ENCODE measurements at places on chromosomes 12 and 14. TPM values are rescaled to one million over a fixed set of nuclear protein-coding genes. Genes with fewer than 3 reads are reported as not detected.

GRCh38 chr14:94331462-94331861, 8.3 kb upstream of the SERPINA6 start:
- DNase-seq: no peak

HOTAIR gene
- 2.2 TPM for total RNA-seq

RFX4 gene
- not detected for total RNA-seq

DNA sequence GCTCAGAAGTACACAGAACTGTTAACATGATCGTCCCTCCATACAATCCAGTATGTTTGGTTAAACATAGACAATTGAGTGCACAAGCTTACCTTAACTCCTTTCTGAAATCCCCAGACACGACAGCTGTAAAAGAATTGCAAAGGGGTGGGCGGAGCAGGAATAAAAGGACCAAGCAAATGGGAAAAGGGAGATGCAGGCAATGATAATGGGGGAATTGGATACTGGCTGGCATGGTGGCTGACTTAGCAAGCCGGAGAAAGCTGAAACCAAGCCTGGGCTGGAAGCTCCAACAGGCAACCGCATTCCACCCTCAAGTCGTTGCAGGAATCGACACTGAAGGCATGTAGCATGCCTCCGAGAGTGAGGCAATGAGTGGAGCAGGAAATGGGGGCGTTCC, 96.8 kb upstream of the TMEM132C start:
- DNase-seq: no peak

VASH1 gene
- 2.7 TPM for total RNA-seq

DNA sequence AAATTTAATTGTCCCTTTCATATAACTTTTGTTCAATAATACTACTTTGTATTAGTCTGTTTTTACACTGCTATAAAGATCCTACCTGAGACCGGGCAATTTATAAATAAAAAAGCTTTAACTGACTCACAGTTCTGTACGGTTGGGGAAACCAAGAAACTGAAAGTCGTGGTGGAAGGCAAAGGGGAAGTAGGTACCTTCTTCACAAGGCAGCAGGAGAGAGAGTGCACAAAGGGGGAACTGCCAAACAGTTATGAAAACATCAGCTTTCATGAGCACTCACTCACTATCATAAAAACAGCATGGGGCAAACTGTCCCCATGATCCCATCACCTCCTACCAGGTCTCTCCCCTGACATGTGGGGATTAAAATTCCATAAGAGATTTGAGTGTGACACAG, 1069.0 kb downstream of the FSCB start:
- DNase-seq: no peak

Data from Daoy (cell line).